ENCODE measurements at places on chromosomes 12 and 14.

DNA sequence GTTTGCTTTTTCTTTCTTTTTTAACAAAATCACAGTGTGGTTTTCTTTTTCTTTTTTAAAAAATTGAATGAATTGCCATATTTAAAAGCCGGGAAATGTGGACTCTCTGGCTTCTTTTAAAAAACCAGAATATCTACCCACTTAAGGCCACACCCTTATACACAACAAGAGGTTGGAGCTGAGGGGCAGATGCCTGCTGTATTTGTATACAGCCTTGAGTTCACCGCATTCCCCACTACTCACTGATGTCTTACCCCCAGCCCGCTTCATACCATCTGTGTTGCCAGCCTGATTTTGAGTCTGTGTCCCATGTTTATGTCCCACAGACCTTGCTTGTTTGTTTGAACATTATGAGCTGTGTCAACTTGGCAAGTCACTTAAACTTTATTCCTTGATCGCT, 14.3 kb downstream of the JDP2 start:
- no peak for DNase-seq

DNA sequence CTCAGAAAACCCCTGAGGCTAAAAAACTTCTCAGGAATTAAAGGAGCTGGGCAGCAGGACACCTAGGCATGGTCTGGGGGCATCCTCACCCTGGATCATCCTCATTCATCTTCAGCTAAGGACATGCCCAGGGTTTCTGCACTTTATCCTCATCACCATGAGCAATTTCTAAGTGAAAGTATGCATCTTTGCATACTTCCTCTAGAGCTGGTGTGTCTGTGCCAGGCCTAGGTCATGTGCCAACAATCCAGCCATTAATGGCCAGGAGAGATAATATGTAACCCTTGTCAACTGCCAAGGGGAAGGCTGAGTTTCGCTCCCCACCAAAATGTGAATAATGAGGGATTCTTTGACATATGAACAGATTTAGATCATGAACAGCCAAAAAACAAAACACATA, 160.5 kb downstream of the KITLG start:
- no peak for DNase-seq

DNA sequence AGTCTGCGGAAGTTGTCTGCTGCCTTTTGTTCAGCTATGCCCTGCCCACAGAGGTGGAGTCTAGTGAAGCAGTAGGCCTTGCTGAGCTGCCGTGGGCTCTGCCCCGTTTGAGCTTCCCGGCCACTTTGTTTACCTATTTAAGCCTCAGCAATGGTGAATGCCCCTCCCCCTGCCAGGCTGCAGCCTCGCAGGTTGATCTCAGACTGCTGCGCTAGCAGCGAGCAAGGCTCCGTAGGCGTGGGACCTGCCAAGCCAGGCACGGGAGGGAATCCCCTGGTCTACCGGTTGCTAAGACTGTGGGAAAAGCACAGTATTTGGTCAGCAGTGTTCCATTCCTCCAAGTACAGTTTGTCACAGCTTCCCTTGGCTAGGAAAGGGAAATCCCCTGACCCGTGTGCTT, 143.6 kb downstream of the DYRK2 start:
- no peak for DNase-seq

- DNase-seq = no peak
Measured at GRCh38 chr14:50615552-50615951, 52.6 kb downstream of the SAV1 start.

DNA sequence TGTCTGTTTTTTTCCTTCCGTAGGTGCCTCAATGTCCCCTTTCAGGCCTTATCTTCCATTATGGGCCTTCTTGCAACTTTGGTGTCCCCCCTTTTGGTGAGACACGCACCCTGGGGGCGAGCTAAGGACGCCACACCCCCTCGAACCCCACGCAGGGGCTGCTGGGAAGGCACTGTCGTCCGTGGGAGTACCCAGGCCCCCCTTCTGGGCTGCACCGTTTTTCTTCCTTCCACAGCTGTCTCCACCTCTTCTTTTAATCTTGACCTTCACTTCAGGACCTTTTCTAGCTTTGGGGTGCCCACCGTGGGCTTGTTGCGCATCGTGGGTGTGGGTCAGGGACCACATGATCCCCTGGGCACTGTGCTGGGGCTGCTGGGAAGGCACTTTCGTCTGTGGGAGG, 271.8 kb downstream of the ALG10 start:
- DNase-seq = no peak

GRCh38 chr12:6850796-6851152, 312 bp downstream of the CDCA3 start:
- DNase-seq = peak; percentile 57

- DNase-seq = no peak
Measured at GRCh38 chr12:105598031-105598430, 267.5 kb downstream of the C12orf75 start.

- DNase-seq = no peak
Measured at GRCh38 chr12:55693323-55694187, 14.1 kb downstream of the ITGA7 start.

GRCh38 chr14:87955501-87955900, 37.5 kb downstream of the GALC start:
- DNase-seq = no peak

DNA sequence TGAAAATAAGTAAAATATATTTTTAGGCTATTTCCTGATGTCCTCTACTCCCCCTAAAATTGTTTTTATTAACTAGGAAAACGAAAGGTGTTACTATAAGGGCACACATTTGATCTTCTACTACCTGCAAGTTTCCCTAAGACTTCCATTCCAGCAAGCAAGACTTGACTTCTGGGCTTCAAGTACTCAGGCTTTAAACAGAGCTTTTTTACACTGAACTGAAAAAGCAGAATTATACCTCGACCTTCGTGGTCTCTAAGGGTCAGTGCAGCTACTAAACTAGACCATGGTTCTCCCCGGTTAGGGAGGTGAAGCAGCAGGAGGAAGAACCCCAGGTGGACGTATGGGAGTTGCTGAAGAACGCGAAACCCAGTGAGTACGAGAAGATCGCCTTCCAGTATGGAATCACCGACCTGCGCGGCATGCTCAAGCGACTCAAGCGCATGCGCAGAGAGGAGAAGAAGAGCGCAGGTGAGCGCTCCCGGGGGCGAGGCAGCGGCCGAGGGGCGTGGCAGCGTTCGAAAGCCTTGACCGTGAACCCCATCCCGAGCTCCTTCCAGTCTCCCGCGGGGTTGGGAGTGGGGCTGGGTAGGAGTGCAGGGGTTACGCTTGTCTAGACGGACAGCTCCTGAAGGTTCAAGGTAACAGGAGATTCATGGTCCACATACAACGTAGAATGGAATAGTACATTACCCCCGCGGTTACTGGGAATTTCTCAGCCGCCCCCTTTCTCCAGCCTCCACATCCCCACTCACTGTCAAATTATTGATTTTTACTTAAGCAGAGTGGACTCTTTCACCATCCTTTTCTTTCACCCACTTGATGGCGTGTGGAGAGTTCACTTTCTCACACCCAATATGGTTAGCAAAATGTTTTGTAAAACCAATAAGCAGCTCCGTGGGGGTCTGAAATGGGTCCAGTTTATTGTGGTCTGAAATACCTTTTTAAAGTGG, 47.6 kb downstream of the MYBPC1 start:
- DNase-seq = no peak

- no peak for DNase-seq
Measured at GRCh38 chr14:87503711-87504110, 489.3 kb downstream of the GALC start.

DNA sequence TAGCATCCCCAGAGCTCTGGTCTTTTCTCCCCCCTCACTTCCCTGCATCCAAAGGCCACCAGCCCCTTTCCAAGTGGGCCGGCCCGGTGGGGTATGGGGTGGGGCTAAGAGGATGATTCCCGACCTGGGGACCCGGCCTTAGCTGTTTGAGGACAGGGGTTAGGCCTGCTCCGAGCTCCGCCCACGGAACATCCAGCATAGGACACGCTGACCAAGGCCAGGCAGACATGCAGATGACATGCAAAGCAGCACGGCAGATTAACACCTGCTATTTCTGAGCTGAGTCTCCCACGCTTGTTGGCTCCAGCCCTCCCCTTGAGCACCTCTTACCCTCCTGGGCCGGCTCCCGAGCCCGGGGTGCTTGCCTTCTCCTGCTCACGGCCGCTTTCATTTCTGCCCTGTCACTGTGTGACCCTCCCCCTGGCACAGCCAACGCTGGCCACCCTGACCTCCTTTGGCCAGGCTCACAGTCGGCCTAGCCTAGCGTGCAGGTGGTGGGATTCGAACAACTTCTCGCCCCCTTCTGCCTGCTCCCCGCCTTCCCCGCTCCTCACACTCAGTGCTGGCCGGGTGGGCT, 40.2 kb downstream of the TEAD4 start:
- DNase-seq = peak; percentile 54

DNA sequence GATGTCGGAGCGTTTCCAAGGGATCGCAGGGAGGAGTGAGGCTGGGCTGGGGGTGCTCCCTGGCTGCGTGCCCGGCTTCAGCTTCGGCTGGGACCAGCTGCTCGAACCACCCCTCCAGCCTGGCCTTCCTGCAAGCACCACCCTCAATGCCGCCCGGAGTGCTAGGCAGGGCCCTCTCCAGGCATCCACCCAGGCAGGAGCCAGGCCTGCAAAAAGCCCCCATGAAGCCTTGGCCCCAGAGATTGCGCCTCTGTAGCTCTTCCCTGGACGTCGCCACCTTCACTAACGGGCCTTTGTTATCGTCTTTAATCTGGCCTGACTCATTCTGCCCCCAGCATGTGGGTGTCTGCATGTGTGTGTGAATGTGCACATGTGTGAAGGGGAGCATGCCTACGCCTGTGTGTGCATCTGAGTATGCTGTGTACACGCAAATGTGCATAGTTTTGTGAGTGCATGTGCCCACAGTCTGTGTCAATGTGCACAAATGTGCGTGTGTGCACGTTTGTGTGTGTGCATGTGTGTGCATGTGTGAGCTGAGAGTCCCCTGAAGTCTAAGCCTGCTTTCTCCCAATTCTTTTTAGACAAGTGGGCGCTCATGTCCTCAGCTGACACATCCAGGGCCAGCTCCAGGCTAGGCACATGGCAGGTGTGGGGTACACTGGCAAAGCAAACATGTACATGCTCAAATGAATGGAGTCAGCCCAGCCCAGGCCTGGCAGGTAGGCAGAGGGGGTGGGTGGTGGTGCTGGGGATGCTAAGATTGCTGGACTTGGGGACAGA, 195.4 kb upstream of the C14orf180 start:
- no peak for DNase-seq

- no peak for DNase-seq
Measured at GRCh38 chr12:26572137-26572536, 260.9 kb downstream of the ITPR2 start.

GRCh38 chr12:59946635-59947034, 350.8 kb downstream of the SLC16A7 start:
- no peak for DNase-seq

GRCh38 chr14:31229009-31229408, 21.4 kb upstream of the HECTD1 start:
- DNase-seq = peak; percentile 72

DNA sequence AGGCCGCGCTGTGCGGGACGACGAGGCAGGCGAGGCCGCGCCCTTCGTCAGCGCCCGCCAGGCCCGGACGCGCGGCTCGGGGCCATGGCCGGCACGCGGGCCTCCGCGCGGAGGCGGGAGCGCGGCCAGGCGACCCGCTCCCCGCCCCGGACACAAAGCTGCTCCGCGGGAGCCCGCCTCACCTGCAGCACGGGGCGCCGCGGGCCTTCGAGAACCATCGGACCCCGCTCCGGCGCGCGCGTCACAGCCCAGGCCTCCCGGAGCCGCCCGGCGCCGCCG, 342 bp downstream of the DICER1 start:
- DNase-seq = no peak

DNA sequence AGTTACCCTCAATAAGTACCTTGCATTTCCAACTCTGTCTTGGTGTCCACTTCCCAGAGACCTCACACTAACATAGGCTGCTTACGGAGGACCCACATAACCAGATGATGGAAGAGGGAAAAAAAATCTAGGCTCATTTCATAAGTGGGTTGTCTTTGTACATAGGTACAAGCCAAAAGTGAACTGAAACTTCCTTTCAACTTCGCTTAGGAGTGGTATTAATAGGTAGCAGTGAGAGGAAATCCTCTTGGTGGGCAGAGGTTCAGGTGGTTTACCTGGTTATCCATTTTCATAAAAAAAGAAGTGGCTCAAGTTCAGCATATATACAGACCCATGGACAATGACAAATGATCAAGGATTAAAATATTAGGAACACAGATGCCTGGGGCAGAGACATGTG, 35.8 kb upstream of the RNU6-7 start:
- no peak for DNase-seq

DNA sequence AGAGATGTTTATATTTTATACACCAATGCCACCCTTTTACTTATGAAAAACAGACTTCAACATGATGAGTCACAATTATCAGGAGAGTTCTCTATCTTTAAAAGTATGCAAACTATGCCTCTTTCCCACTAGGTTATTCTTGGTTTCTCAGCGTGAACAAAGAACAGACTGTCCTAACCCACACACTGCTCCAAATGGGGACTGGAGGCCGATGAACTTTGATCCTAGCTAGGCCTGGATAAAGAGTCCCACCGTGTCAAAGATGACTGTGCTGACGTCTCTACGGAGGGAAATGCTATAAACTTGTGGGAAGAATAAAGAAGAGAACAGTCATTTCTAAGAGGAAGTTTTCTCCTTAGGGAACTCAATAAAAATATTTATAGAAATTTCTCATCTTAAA, 160.1 kb downstream of the EPS8 start:
- peak; percentile 49 for DNase-seq

GRCh38 chr12:94384030-94384429, 75.6 kb downstream of the CEP83 start:
- DNase-seq = no peak

DNA sequence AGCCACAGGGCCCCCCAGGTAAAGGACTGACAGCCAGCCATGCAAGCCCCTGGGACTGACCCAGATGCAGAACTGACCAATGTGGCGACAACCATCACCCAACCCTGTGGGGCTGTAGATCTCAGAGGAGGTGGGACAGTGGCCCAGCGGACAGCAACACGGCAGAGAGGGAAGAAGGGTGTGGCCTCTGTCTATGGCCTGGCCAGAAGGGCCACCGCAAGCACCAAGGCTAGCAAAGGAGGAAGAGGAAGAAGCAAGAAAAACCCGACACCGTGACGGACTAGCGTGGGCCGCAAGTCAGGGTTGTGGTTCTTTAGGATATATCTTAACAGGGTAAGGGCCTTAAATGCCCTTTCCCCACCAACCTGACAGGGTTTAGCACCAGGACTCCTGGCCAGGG, 71.2 kb downstream of the ITPK1 start:
- no peak for DNase-seq

GRCh38 chr14:55756078-55756477, 176.1 kb downstream of the KTN1 start:
- DNase-seq = no peak

DNA sequence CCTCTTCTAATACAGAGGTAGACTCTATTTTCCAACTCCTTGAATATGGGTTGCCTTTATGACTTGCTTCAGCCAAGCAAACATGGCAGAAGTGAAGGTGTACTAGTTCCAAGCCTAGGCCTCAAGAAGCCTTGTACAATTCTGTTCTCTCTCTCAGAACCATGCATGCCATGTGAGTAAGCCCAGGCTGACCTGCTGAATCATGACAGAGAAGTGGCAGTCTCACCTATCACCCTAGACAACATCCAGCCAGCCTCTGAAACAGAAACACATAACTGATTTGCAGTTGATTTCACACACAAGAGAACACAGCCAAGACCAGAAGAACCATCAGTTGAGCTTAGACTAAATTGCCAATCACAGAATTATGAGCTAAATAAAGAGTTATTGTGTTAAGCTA, 157.2 kb downstream of the GARIN6 start:
- no peak for DNase-seq

- peak; percentile 82 for DNase-seq
Measured at GRCh38 chr12:110245369-110245772, 35.7 kb upstream of the ATP2A2 start.
